Activated naive CD4-positive, alpha-beta T cell (primary cell): ENCODE measurements at places on chromosomes 3 and 15.

- no peak for DNase-seq
These were observed 5.1 kb downstream of the CHRD start for GRCh38 chr3:184384856-184385422.

GRCh38 chr3:59341459-59341858 lies 291.6 kb upstream of the CFAP20DC start:
- DNase-seq: no peak

DNA sequence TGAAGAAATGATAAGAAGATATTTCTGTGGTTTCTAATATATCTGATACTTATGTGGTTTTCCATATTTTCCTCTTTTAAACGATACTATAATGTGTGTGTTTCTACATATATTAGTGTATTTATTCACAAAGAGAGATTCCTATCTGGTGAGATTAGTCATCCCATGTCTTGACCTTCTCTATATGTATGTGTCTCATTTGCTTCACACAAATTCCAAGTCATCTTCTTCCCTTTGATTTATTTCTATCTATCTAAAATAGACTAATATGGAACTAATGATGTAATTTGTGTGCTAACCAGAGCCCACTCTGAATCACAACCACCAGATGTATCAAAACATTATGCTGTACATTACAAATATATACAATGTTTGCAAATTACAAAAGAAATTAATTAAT lies 154.7 kb upstream of the KCNMB2 start:
- DNase-seq: no peak

- no peak for DNase-seq
These were observed 184.4 kb downstream of the VGLL4 start for GRCh38 chr3:11459186-11459824.

DNA sequence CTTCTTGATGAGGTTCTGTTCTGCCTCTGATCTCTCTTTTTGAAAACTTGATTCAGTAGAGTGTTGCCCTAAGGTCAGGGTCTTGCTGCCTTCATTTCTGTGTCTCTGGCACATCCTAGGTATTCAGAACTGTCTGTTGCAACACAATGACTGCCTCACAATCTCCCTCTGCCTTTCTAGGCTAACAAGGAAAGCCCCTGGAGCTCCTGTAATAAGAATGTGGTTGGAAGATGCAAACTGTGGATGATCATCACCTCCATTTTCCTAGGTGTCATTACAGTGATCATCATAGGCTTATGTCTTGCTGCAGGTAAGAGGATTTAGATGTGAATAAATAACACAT lies 7.0 kb downstream of the C3orf52 start:
- no peak for DNase-seq

GRCh38 chr3:12796171-12797123 lies at the start of gene CAND2:
TSS of gene CAND2 (plus strand) at chr3:12796680. CDS start at chr3:12796721, 41 bp downstream.
- DNase-seq: peak; percentile 43

DNA sequence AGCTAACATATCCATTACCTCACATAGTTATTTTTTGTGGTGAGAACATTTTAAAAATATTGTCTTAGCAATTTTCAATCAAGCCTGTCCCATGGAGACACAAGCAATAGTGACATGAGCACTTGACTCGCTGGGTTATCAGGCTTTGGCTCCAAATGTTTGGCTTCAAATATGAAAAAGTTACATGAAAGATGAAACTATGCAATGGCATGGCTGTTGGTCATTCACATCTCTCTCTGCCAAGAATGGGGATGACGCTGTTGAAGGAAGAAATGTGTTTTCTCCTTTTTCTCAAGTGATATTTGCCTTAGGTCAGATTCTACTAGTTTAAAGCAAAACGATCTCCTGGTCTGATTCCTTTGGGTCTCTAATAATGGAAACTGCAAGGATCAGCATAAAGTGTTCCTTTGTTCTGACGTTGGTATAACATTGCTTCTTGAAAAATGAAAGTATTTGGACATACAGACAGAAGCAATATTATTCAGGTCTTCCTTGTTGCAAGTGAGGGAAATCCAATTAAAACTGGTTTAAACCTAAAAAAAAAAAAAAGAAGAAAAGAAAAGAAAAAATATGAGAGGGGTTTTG lies 71.2 kb downstream of the SSUH2 start:
- no peak for DNase-seq

DNA sequence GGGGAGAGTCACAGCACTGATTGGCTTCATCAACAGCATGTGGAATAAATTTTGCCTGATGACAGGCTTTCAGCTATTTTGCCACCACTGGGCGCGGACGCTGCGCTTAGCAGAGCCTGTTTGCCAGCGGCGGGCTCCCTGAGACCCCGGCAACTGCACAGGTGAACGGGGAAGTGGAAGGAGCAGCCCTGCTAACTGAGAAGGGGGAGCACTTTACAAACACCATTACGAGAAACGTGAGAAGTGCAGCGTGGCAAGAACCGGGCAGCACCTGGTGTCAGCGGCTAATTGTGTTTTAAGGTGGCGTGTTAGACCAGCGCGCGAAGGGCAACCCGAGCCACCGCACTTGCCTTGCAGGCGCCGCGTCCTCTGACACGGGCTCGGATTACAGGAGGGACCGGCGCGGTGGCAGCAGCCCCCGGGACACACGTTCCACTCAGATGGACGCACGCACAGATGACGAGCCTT lies 307.8 kb upstream of the ARRDC4 start:
- DNase-seq: no peak

GRCh38 chr3:53243165-53243564 lies 12.7 kb downstream of the TKT start:
- no peak for DNase-seq

GRCh38 chr3:61340931-61341461 lies 89.7 kb upstream of the FHIT start:
- no peak for DNase-seq

DNA sequence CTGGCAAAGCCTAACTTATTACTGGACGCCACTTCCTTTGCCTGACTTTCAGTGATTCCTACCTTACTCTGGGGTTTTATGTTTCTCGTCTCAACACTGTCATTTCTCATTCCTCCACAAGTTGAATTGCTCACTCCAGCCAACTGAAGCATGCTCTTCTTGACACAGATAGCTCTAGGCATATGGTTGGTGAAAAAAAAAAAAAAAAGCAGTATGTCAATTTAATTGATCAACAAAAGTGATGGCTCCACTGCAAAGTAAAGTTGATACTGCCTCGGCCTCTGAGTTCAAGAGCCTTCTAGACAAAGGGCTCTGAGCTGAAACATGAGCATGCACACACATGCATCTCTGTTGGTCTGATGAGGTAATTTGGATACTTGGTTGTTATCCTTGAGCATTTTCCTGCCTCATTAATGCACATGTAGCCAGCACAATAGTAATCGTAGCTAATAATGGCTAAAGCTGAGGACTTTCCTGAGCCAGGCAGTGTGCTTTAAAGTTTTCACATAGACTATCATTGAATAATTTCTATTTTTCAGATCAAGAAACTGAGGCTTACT lies 21.4 kb upstream of the UBE2Q2 start:
- no peak for DNase-seq

DNA sequence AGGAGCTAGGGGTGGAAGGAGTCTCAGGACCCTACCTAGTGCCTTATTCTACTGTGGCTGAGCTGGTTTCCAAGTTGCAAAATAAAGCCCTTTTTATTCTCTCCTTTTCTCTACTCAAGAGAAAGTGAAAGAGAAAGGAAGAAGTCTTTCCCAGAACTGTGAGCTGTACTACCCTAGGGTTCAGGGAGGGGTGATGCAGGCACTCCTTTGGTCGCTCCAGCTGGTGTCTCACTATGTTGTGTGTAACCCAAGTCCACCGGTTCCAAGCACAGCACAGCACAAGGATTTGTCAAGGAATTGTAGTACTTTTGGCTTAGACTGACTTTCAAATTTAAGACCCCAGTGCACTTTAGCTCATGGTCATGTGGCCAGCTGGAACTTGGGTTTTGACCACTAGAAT lies 1721.7 kb downstream of the OTOL1 start:
- DNase-seq: no peak

- no peak for DNase-seq
These were observed 120.9 kb upstream of the PFN2 start for GRCh38 chr3:150091626-150092025.

DNA sequence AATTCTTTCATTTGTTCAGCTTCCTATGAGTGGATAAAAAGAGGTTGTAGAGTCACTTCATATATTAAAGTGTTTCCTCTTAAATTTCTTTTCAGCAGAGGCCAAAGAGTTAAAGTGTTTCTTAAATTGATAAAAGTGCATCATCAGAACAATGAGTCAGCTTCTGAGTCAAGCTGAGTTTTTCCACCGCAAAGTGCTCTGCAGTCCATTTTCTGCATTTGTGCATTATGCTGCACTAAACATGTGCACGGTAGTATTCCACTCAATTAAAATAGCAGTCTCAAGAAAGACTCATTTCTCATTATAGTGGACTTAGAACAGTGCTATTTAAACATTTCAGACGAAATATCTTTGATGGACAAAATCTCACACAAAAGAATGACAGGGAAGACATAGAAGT lies 152.0 kb downstream of the ZBBX start:
- DNase-seq: no peak

- no peak for DNase-seq
These were observed 97.9 kb upstream of the ADAMTSL3 start for GRCh38 chr15:83556068-83556467.

- no peak for DNase-seq
These were observed 17.5 kb upstream of the PPIB start for GRCh38 chr15:64180235-64180824.

DNA sequence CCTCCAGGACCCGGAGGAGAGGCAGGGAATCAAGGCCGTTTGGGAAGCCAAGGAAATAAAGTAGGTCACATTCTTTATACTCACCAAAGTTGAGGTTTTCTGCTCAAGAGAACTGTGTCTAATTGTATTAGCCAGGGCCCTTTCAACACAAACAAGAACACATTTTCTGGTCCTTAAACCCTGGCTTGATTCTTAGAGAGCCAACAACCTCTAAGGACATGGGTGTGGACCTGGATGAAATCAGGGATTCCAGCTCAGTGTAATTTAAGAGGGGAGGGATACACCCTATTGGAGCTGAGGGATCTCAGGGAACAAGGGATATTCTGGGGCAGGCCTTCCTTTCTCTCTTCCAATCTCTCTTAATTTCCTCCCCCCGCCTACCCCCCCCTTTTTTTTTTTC lies 104.8 kb downstream of the COL6A6 start:
- DNase-seq: no peak

DNA sequence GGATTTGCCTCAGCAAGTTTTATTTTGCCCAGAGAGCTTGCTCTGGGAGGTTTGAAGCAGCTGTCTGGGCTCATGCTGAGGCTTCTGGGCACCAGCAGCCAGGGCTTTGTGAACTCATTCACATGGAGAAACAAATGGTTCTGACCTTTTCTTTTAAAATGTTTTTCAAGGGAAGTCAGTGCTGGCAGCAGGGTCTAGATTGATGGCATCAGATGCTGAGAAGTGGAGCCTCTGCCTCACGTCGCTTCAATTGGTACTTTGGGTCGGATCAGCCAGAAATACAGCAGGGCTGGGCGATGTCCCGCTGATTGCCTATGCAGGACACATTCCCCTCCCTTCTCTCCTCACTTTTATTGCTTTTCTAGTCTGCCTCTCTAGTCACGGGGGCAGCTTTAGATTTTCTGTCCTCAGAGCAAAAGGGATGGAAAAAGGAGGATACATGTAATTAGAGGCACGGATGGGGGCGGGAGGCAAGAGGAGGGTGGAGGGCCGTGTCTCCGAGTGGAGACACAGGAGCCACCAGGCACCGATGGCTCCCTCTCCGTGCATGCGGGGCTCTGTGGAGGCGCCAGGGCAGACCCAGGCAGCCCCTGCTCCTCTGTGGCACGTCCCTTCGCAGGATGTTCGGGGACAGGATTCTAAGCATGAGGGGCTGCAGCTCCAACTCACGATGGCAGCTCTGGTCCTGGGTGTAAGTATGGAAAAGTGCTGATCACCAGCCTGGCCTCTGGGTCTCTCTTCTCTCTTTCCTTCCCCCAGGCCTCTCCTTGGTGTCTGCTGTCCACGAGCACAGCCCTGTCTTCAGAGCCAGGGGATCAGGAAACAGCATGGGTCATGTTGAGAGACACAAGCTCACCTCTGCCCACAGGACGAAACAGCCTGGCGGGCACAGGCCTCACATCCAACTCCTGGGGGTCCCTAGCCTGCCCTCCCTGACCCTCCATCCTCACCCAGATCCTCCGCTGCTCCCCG lies 116.1 kb downstream of the FAM43A start:
- DNase-seq: no peak

GRCh38 chr3:25830373-25831280 lies 40.7 kb downstream of the OXSM start:
- DNase-seq: no peak
